Inflammatory macrophage treated with lipopolysaccharide for 1 hour (primary cell): ENCODE measurements at places on chromosomes 5 and 9.

GRCh38 chr5:16065831-16066230 lies 113.8 kb downstream of the MARCHF11 start:
- no peak for DNase-seq

- no peak for DNase-seq
Observed at GRCh38 chr5:163912046-163912445, 406.6 kb downstream of the MAT2B start.

DNA sequence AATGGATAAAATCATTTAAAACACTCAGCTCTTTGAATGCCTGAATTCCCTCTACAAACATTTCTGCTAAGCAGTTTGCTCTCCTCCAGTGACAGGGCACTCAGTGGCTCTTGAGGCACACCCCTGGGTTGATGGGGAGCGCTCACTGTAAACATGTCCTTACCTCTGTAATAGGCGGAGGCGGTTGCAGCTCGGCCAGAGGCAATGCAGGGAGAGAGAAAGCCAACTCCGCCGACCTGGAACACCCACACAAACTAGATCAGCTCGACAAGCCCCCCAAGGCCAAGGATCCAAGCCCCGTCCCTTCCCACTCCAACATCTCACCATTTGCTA lies 329 bp downstream of the CDC23 start:
- no peak for DNase-seq

GRCh38 chr5:60586307-60586901 lies 113.6 kb downstream of the DEPDC1B start:
- DNase-seq = peak; percentile 41

DNA sequence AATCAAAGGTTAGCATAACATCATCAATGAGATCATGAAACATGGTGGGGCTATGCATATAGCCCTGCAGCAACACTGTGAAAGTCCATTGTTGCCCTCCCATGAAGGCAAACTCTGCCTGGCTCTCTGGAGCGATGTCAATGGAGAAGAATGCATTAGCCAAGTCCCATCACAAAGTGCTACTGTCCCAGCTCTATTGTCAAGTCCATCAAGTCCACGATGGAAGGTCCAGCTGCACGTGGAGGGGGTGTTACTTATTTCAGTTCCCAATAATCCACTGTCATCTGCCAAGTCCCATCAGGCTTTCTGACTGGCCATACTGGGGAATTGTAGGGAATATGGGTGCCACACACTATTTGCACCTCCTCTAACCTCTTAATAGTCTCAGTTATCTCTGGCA lies 10.8 kb downstream of the DMAC1 start:
- DNase-seq = no peak

DNA sequence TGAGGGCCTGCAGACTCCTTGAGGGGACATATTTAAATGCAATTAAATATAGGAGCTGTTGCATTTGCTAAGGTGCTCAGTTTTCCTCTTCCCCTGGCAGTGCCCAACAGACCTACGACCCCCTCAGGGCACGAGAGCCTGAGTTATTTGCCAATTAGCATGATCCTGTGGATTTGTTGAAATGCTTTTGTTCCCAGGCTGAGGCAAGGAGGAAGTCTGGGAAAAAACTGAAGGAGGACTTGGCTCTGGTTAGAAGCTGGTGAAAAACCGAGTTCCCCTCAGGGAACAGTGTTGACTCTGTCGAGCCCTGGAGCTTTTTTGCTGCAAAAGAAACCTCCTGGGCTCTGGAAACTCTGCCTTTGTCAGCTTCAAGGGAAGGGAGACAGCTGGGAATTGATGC lies 103.6 kb upstream of the SHB start:
- no peak for DNase-seq

DNA sequence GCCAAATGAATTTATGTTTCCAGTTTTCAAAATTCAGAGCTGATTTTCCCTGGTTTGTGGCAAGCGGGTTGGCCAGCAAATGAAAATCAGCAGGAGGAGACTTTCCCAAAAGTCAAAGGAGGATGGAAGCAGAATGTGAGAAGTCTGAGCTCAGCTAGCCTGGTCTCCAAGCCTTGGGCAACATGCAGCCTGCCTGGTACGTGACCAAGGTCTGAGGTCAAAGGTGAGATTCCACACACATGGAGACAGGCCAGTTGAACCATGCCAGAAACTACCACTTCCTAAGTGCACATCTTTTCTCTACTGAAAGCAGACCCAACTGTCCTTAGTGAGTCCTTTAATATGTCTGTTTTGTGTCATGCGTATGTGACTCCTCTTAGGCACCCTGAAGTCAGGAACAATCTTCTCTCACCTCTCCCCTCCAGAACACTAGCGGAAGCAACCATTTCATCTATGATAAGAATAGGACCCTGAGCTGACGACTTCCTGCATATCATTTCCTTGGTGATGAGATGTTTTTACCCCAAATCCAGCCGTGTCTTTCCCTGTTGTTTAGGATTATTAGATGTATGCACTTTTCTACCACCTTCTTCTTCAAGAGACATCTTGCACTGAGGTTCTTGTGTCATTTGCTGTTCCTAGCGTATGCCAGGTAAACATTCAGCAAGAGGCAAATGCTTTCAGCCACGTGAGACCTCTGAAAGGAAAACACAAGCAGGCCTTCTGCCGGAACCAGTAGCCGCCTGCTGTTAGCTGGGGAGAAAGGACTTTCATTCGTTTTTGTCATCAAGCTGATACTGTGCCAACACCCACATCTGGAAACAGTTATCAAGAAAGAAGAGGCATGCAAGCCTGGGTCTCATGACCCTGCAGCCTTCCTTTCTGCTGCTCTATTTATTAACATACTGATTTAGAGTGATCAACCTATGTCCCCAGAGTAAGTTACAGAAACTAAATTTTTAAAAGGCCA lies 9.7 kb upstream of the TGFBI start:
- DNase-seq = no peak

- no peak for DNase-seq
Observed at GRCh38 chr5:154647114-154647760, 107.9 kb upstream of the LARP1 start.

DNA sequence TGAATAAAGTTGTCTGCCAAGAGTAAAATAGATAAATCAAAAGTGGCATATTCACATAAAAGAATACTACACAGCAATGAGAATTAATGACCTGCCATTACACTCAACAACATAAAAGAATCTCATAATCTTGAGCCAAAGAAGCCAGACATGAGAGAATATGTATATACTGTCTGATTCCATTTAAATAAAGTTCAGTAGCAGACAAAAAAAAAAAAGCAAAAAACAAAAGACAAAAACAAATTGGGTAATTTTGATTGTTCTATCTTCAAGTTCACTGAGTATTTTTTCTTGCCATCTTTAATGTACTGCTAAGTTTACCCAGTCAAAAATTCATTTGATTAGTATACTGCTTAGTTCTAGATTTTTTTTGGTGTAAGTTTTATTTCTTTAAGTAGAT lies 87.9 kb upstream of the TRPC7 start:
- DNase-seq = no peak

GRCh38 chr9:17907779-17908508 lies 329.1 kb downstream of the SH3GL2 start:
- no peak for DNase-seq

- DNase-seq = no peak
Observed at GRCh38 chr5:34970552-34970951, 41.2 kb downstream of the DNAJC21 start.

DNA sequence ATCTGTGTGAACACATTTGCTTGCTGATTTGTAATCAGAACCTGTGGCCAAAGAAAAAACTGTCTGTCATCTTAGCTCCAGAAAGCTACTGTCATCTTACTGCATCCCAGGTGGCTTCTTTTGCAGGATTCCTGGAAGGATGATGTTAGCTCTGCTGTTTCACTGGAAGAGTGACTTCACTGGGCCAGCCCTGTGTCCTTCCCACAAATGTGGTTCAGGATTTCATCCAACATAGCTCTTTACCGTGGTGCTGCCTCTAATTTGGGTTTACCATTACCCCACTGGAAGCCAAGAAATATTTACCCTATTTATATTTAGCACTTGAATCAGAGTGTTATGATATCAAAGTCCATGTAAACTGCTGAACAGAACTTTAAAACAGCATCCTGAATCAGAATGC lies 501.0 kb downstream of the GADD45G start:
- DNase-seq = no peak

- DNase-seq = no peak
Observed at GRCh38 chr5:4018007-4018406, 422.4 kb downstream of the IRX1 start.

- no peak for DNase-seq
Observed at GRCh38 chr9:92614763-92615461, 55.0 kb downstream of the IPPK start.

GRCh38 chr5:142342128-142342981 lies 17.5 kb upstream of the SPRY4 start:
- no peak for DNase-seq

GRCh38 chr9:96169901-96170300 lies 132.1 kb downstream of the HSD17B3 start:
- no peak for DNase-seq

GRCh38 chr5:176787676-176788075 lies 22.7 kb upstream of the UNC5A start:
- DNase-seq = no peak

GRCh38 chr9:18502546-18502945 lies 28.6 kb downstream of the ADAMTSL1 start:
- DNase-seq = no peak

GRCh38 chr9:115300874-115301273 lies 182.9 kb upstream of the TNC start:
- no peak for DNase-seq

GRCh38 chr5:53240661-53241060 lies 131.1 kb upstream of the MOCS2 start:
- DNase-seq = no peak

GRCh38 chr9:126813072-126813471 lies 8.2 kb downstream of the ZBTB43 start:
- no peak for DNase-seq

- no peak for DNase-seq
Observed at GRCh38 chr5:17439956-17440355, 58.1 kb upstream of the TAF11L2 start.

- DNase-seq = no peak
Observed at GRCh38 chr5:178895615-178896571, at the start of gene ZFP2. Gene ZFP2, plus strand, starts transcription at chr5:178895913. Its CDS starts 35,401 bp downstream, at chr5:178931314.

DNA sequence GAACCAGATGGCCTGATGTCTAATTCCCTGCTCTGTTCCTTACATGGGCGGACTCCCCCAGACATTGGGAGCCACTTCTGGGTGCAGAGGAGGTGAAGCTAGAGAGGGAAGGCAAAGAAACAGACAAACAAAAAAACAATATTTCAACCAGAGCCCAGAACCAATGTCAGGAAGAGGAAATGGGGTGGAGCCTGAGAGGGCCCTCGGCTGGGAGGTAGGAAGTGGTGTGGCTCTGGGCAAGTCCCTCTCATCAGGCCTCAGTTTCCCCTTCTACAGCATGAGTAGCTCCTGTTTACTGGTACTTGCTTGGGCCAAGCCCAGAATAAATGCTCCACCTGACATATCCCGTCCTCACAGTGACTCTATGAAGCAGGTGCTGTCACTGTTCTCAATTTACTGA lies 11.1 kb downstream of the SH2D3C start:
- DNase-seq = no peak

GRCh38 chr5:17374973-17375742 lies 122.9 kb upstream of the TAF11L2 start:
- DNase-seq = no peak

DNA sequence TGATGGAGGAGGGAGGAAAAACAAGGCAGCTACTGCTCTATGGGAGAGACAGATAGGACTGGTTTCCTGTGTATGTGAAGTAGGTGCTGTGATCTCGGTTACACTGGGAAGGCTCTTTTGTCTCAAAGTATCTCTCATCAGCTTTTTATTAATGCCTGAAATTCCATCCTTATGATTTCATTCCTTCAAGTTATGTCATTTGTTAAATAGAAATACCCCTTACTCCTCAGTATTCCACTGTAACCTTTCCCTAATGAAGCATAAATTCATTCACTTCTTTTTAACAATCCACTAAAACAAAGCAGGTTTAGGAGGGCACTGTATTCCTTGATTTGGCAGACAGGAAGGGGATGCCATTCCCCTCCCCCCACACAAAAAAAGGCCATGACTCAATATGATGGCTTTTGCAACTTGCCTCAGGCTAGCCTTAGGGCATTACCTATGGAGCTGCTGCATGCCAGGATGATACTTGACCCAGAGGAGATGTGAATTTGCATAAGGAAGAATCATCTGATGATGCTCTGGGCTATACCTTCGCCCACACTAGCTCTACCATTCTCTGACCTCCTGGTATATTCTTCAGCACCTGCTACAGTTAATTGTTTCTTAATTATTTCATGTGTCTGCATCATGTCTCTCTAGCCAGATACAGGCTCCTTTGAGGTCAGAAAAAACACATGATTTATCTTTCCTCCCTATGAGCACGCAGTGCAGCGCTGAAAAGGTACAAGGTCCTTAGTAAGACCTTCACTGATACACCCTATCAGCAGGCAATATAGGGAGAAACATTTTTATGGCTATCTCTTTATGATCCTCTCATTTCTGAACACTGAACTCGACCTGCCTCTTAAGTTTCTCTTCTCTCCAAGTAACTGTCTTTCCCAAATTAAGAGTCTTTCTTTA lies 26.3 kb downstream of the NR3C1 start:
- no peak for DNase-seq

DNA sequence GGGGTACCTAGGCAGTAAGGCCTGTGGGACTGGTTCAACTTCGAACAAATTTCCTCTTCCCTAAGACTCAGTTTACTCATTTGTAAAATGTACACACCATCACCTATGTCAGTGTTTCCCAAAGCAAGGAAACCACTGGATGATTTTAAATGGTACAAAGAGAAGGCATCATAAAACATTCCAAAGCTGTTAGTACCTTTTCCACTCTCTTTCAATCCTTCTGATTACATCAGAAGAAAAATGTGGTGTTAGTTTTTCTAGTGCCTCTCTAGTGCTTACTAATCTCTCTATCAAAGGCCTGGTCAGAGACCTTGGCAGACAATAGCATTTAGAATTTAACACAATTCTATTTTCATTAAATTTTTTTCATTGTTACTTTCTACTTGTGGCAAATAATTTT lies 18.1 kb downstream of the NR6A1 start:
- DNase-seq = no peak

DNA sequence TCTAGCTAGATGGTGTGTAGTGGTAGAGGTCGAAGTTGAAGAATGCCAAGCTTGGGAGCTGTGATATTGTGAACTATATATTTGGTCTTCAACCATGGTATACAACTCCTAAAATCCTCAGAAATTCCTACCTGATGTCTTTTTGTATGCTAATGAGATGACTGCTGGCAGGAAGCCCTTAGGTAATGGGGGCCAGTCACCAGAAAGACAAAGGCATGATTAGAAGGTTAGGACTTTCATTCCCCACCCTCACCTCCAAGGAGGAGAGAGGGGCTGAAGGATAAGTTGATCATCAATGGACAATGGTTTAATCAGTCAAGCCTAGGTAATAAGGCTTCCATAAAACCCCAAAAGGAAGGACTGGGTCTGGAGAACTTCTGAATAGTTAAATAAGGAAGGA lies 285.7 kb upstream of the POU5F2 start:
- no peak for DNase-seq

DNA sequence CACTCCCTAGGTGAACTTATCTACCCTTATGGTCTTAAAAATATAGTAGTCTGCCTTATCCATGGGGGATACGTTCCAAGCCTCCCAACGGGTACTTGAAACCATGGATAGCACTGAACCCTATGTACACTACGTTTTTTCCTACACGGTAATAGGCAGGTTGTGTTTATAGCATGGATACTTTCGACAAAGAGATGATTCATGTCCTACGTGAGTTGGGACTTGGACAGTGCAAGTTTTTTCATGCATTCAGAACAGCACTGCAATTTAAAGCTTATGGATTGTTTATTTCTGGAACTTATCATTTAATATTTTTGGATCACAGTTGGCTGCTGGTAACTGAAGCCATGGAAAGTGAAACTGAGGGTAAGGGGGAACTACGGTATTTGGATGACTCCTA lies 88.1 kb downstream of the CNTLN start:
- DNase-seq = no peak

GRCh38 chr9:72775570-72775969 lies 177.3 kb downstream of the ALDH1A1 start:
- no peak for DNase-seq
